ENCODE measurements at places on chromosomes 2 and 18. TPM values are rescaled to one million over a fixed set of nuclear protein-coding genes. Genes with fewer than 3 reads are reported as not detected.

- H3K36me3 ChIP-seq: no peaks in the 10 kb centered on the region
- no peak overlapping the region for H3K27ac ChIP-seq
- H3K4me3 ChIP-seq: no peak overlapping the region
- DNase-seq: no peak
Observed at GRCh38 chr2:136257893-136258292, 139.9 kb upstream of the CXCR4 start.

DNA sequence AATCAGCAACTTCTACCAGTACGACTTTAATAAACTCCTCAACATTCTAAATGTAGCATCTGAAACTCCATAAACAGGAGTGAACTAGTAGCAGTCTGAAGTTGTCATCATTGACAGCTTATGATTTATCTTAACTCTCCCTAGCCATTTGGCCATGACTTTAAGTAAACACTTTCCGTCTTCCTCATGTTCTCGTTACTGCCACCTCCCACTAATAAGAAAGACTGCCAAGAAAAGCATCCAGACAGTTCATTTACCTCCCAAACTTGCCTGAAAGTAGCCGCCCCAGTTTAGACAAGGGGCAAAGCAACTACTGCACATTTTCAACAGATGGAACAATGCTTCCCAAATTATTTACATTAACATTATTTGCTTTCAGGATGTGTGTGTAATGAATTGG lies 287.5 kb downstream of the OSR1 start:
- no peaks in the 10 kb centered on the region for H3K27me3 ChIP-seq
- peaks cover 7% of the 10 kb centered on the region for H3K4me1 ChIP-seq
- H3K4me3 ChIP-seq: no peak overlapping the region
- no peaks in the 10 kb centered on the region for H3K36me3 ChIP-seq
- H3K27ac ChIP-seq: no peak overlapping the region

- H3K4me3 ChIP-seq: no peak overlapping the region
- DNase-seq: no peak
- H3K27me3 ChIP-seq: peaks cover 4% of the 10 kb centered on the region
- no peaks in the 10 kb centered on the region for H3K36me3 ChIP-seq
Observed at GRCh38 chr2:118350621-118351020, 262.4 kb downstream of the INSIG2 start.

DNA sequence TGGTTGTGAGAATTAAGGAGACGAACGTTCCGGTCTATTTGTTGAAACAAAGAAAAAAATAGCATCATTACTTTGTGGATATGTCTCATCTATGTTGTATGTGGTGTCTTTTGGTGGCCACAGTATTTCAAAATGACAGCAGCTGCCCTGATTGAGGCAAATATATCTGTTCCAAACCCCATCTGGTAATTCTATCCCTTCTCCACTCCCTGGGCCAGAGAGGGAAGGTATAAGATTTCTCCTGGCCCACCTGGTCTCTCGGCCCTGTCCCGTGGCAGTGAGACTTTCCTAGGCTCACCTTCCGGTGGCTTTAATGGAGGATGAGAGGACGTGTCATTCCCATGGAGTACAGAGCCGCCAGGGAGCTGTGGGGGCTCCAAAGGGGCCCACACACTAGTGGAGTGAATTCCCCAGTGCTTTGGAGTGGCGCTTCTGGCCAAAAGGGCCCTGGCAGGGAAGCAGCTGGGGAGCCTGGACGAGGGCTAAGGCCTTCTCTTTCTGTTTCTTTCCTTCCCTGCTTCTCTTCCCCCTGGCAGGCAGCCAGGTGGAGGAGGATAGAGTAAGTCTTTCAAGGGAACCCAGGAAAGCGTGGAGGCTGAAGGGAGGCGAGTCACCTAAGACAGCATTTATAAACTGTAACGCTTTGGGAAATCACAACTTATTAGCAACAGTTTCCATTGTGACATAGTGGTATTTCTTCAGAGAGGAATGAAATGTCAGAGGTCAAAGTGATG lies 5.6 kb downstream of the FOSL2 start:
- DNase-seq: peak; percentile 54
- peaks cover 82% of the 10 kb centered on the region for H3K36me3 ChIP-seq
- H3K27ac ChIP-seq: peak overlapping the region; percentile 96
- peak overlapping the region; percentile 90 for H3K4me3 ChIP-seq
- H3K27me3 ChIP-seq: no peaks in the 10 kb centered on the region

GRCh38 chr18:3889121-3889520 lies 439.1 kb downstream of the TGIF1 start:
- H3K27ac ChIP-seq: no peak overlapping the region
- H3K36me3 ChIP-seq: no peaks in the 10 kb centered on the region
- peaks cover 4% of the 10 kb centered on the region for H3K4me1 ChIP-seq
- H3K4me3 ChIP-seq: no peak overlapping the region
- H3K27me3 ChIP-seq: no peaks in the 10 kb centered on the region
- no peak for DNase-seq

DNA sequence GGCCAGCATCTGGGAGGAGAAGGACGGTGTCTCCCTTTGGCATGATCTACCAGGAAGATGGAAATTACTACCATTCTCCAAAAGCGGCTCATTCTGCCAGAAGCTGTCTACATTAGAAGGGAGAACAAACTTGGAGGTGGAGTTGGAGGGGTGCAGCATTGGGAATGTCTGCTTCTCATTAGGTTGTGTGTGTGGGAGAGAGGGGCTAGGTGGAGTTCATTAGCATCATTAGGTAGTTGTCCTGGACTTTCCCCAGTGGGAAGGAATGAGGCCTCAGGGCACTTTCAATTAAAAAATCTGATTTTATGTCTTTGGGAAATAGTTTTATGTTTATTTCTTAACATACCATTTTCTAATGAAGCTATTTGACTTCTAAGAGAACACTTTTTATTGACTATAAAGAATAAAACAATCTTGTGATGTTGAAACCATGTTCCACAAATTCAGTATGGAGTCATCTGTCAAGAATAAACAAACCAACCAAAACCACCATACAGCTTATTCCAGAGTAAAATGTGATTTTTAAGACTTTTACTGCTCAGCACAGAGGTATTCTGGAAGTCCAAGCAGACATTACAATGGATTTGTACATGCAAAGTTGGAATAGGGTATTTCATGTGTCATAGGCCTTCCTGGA lies 60.6 kb downstream of the VAPA start:
- H3K27me3 ChIP-seq: peaks cover 6% of the 10 kb centered on the region
- H3K4me1 ChIP-seq: no peaks in the 10 kb centered on the region
- H3K36me3 ChIP-seq: no peaks in the 10 kb centered on the region

- no peak for DNase-seq
- H3K27ac ChIP-seq: no peak overlapping the region
- H3K36me3 ChIP-seq: no peaks in the 10 kb centered on the region
Observed at GRCh38 chr2:12315224-12315623, 401.5 kb upstream of the TRIB2 start.

DCDC2C gene
- not detected for total RNA-seq

CRYGC gene
- not detected for total RNA-seq

ASAP2 gene
- 66.2 TPM for total RNA-seq

All from osteoblast (primary cell).